Stimulated activated CD8-positive, alpha-beta memory T cell treated with anti-CD3 and anti-CD28 coated beads, Interleukin-12 subunit alpha, Interleukin-12 subunit beta, amount 100 ng/mL, for 4 hours (primary cell): ENCODE measurements at places on chromosomes 2 and 18.

DNA sequence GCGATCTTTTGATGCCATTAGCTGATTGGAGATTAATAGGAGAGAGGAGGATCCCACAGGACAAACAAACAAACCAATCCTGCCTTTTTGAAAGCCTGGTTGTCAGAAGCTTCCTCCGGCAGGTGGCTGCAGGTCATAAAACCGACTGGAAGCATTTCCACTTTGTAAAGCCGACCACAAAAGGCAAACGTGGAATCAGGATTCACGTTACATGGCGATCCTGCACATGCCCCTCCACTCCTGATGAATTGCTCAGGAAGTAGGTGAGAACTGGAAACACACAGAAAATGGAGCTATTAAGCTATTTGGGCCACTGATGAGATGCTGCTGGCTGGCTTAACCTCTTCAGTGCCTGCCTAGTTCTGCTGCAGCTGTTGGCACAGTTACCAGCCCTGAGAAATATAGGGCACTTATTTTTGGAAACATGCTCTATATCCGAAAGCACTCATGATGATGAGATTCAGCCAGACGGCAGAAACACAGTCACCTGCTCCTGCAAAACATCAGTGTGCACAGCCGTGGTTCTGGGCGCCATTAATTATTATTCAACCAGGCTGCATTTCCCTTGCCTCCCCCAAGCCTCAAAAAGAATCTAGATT, 110.3 kb upstream of the ST6GAL2 start:
- no peak for DNase-seq

- no peak for DNase-seq
Measured at GRCh38 chr2:47198985-47199451, 43.9 kb upstream of the STPG4 start.

DNA sequence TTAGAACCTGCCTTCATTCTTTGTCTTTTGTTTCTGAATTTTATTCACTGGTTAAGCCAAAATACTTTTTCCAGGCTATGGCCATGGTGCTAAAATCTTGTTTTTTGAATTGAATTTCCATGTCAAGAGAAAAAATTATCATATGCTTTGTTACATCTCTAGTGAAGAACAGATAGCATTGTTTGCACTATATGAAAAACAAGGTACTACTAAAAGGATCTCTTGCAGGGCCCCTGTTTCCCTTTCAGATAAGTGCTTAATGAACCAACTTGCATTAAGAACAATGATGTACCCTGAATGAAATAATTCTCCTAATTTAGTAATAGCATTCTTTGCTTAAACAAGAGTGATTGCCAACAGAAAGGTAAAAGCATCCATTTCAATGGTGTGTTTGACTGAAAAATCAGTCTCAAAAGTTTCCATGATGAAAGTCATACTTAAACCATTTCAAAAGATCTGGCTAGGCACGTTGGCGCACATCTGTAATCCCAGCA, 4.3 kb upstream of the MYL12B start:
- DNase-seq: no peak

DNA sequence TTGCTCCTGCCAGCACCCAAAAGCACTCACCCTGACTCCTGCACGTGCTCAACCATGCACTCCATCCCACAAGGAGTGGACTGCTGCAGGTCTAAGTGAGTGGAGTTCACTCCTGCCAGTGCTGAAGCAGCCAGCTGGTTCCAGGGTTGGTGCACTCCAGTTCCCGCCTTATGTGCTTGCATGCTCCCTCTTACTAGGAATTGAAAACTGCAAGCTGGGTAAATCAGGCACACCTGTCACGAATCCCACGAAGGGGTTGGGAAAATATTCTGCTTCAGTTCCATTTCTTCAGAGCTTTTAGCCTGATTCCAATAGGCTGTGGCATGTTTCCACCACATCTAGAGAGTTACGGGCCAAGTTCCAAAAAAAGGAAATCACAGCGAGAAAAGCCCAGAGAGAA, 1365.5 kb upstream of the CHAC2 start:
- no peak for DNase-seq
